ENCODE measurements at places on chromosomes 1 and 21. TPM values are rescaled to one million over a fixed set of nuclear protein-coding genes. Genes with fewer than 3 reads are reported as not detected.

DNA sequence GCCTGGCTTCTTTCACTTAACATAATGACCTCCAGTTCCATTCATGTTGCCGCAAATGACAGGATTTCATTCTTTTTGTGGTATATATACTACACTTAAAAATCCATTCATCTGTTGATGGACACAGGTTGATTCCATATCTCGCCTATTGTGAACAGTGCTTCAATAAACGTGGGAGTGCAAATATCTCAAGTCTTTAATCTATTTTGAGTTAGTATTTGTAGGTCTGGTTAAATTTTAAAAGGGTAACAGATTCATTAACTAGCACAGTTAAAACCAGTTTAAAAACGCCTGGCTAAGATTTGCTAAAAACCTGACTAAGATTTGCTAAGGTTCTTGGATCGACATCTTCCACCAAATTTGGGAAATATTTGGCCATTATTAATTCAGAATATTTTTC lies 45.7 kb downstream of the CRB1 start:
- DNase-seq: no peak

DNA sequence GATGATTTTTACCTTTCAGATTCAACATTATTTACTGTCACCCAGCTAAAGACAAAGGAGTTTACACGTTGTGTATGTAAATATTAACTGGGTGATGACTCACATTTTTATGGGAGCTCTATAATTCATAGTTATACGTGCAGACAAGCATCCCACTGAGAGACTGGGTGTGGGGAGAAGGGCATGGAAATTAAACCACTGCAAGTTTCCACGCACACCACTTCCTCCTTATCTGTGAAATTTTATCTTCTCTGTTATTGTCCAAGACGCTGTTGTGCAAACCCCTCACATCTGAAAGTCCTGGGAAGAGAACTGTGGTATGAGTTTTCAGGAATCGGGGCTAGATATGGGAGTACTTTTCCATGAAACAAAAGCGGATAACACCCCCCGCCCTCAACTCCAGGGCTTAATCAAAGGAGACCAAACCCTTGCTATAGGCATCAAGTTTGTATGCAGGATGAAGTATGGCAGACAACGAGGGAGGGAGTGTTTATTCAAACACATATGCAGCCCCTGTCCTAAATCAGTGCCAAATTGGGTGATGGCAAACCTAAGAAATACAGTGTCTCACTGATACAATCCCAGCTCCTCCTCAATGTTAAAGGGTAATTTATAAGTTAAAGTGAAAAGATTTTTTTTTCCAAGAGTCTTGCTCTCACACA lies 23.3 kb upstream of the DPT start:
- no peak for DNase-seq

DNA sequence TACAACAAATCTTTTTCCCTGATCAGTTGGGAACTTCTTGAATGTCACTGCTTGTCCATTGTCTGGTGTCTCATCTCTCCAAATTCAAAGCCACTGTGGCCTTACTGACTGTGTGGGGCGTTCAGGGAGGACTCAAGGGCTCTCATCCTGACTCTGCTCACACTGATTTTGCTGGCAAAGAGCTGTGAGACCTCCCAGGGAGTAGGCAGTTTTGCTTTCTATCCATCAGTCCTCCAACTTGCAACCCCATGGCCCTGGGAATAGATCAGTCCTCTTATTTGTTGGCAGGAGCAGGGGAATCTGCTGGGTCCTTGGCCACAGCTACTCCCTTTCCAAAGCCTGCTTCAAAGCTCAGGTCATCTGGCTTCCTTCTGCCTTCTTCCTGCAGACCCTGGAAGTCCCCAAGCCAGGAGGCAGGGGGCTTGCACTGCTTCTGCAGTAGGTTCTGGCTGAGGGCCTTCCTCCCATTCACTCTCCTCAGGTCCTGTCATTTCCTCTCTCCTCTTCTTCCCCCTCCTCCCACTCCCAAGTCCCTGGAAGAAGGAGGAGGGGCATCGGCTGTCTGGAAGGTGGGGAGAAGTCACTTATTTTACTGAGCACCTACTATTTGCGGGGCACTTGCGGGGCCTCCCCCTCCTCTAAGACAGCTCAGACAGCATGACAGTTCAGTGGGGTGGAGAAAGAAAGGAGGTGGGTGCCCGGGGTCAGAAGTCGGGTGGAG lies 876 bp upstream of the NAV1 start:
- no peak for DNase-seq

- no peak for DNase-seq
These were observed 17.4 kb downstream of the MAST2 start for GRCh38 chr1:45820788-45821187.

DNA sequence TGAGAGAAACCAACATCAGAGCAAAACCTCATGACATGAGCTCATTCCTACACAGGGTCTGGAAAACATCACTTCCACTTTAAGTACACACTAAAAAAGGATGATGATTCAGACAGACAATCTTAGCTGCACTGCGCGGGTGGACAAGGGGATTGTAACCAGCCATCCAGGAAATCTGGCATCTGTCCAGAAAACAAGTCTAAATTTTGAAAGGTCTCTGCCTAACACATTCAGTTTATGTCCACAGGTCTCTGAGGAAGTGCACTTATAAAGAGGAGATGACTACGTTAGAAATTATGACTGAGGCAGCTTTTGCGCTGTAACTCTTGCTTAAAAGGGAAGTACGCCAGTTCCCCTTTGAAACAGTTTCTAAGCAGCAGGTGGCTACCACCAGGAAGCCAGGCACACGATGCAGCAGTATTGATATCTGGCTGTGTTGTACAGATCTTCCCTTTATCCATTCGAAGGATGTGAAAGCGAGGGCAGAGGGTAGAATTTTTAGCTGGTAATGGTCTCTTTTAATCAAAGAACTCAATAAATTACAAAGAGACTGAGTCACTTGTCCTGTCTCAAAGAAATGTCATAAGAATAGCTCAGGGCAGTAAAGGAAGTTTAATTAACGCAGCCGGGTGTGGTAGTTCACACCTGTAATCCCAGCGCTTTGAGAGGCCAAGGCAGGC lies 128.0 kb downstream of the SETD4 start:
- peak; percentile 87 for DNase-seq

GRCh38 chr1:221824025-221824424 lies 82.1 kb upstream of the DUSP10 start:
- peak; percentile 63 for DNase-seq

GRCh38 chr1:218211241-218211640 lies 73.9 kb upstream of the RRP15 start:
- peak; percentile 11 for DNase-seq

- DNase-seq: peak; percentile 57
These were observed 85.2 kb downstream of the UCHL5 start for GRCh38 chr1:192973988-192974387.

DNA sequence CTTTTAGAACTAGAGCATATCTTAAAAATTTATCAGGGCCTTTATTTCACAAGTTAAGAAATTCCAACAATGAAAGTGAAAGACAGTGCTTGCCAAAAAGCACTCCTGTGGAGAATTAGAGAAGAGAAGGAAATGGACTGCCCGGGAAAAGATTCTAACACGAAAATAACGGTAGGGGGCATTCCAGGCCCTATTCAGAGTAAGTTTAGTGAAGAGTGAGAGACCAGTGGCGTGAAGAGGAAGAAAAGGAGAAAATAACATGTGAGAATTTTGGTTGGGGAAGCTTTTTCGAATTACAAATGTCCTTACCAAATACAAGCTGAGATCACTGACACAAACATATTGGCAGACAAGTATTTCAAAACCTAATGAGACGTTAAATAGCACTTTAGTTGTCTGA lies 38.4 kb upstream of the RBM34 start:
- DNase-seq: no peak

DNA sequence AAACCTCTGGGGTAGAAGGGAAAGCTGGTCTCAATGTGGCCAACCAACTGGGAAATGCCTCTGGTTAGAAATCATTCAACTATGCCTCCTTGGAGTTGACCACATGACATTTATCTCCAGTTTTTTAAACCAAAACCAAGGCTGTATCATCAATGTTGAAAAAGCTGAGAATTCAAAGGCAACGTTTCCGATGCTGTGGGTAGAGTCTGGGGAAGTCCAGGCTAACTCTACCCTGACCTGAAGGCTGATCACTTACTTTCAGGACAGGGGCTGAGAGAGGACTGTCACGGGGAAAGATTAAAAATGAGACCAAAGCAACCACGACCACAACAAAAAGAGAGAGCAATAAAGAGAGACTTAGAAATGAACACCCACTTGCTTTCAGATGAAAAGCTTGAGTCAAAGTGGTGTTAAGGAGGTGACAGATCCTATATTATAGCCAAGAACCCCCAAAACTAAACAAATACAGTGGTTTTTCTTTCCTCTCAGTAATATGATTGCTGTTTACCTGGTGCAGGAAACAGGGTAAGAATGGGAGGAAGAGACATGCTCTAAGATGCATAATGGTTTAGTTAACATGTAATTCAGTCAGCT lies 90.8 kb upstream of the TNFSF4 start:
- DNase-seq: no peak

GRCh38 chr1:66932291-66932690 lies 7.5 kb downstream of the MIER1 start:
- no peak for DNase-seq

DNA sequence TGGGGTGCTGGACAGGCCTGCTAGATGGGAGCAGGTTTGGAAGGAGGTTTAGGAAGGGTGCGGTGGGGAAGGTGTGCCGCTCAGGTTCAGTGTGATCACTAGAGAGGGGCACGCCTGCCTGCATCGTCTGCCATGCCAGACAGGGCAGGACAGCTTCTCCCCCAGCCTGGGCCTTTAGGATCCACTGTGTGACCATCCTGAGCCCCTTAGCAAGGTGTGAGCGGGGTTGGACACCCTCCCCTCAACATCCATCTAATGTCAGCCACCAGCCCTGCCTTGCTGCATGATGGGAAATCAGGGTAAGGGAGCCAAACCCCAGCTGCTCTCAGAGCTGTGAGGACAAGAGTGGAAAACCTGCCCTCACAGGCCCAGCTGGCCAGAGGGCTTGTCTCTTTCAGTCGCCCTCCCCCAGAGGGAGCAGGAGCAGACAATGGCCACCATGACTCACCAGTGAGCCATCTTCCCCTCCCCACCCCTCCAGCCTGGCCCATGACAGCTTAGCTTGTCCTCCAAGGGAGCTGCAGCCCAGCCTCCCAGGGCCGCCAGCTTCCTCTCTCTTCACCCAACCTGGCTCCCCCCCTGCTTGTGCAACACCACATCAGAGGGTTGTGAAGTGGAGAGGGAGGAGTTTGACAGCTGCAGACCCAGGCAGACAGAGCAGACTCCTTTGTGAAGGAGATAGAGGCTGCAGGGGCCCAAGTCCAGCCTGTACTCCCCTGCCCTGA lies 37.0 kb downstream of the NUAK2 start:
- DNase-seq: peak; percentile 99

GRCh38 chr21:36860736-36861594 lies 105.5 kb downstream of the HLCS start:
- peak; percentile 85 for DNase-seq

GRCh38 chr21:46168238-46168637 lies 12.9 kb upstream of the FTCD start:
- DNase-seq: no peak

GRCh38 chr1:181089017-181089675 lies 646 bp downstream of the IER5 start:
- DNase-seq: no peak

GRCh38 chr1:189971656-189972055 lies 506.0 kb downstream of the BRINP3 start:
- no peak for DNase-seq

DNA sequence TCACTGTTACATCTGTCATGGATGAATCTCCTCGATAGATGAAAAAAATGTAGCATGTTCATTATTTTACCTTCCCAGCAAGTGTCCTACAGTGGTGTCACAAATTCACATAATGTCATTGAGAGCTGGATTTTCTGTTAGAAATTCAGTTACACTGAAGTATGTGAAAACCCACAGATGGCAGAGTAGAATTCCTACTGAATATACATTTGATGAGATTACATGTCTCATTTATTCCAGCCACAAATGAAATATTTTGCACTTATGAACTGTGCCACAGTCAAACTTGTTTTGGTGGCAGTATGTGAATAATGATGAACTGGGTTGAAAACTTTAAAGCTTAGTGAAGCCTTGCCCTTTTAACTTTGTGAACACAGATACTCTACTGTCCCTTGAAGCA lies 301.9 kb upstream of the DPYD start:
- DNase-seq: no peak

DNA sequence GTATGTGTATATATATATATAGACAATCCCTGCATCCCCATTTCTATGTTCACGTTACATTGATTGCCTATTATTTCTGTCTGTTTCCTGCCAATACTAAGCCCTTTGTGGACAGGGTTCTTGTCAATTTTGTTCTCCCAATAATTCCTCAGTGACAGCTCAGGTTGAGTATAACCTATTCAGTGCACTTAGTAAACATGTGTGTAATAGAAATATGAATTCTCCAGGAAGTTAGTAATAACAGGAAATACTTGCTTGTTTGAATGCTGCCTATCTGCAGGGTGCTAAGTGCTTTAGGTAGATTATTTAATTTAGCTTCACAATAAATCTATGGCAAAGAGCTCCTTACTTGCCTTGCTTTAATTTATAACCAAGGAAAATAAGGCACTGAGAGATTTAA lies 52.8 kb upstream of the PTGFR start:
- DNase-seq: no peak

DNA sequence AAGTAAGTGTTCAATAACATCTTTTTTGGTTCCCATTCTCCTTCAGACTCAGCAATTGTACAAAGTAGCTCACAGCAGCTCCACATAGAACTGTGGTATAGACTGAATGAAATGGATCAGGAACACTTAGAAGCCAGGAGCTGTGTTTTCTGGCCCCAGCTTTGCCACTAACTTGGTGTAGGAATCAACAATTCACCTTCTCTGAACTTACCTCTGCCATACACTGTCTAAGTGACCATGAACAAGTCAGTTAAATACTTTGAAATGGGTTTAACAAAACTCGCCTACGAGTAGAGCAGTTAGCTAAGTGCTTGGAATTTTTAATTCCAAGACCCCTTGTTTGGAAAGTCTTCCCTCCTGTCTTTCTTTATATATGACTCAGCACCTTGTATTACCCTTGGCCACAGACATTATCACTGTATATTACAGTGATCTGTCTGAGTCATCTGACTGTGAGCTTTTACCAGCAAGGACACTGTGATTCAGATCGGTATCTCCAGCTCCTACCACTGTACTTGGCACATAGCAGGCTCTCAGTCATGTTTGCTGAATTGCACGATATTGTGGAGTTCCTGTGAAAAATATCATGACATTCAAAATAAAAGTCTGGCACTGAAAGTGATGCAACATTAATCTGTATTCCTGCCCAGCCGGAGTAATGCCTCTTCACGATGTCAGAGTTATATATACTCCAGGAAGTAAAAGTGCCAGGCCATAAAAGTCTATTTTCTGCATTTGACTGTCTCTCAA lies 101.7 kb upstream of the BEND5 start:
- DNase-seq: peak; percentile 87

The AMPD1 gene
- not detected for total RNA-seq

The CLCA1 gene
- total RNA-seq: not detected

The EDARADD gene
- 6.3 TPM for total RNA-seq

The RGSL1 gene
- total RNA-seq: not detected

The KCNC4 gene
- 1.8 TPM for total RNA-seq

The SPRR2B gene
- not detected for total RNA-seq

The VWA5B1 gene
- not detected for total RNA-seq
